ENCODE measurements at places on chromosomes 5 and 9.
A peak's percentile ranks its signal among the peaks of the same experiment; 100 is the strongest.

- DNase-seq = no peak
Observed at GRCh38 chr5:167168971-167169370, 1122.5 kb upstream of the WWC1 start.

DNA sequence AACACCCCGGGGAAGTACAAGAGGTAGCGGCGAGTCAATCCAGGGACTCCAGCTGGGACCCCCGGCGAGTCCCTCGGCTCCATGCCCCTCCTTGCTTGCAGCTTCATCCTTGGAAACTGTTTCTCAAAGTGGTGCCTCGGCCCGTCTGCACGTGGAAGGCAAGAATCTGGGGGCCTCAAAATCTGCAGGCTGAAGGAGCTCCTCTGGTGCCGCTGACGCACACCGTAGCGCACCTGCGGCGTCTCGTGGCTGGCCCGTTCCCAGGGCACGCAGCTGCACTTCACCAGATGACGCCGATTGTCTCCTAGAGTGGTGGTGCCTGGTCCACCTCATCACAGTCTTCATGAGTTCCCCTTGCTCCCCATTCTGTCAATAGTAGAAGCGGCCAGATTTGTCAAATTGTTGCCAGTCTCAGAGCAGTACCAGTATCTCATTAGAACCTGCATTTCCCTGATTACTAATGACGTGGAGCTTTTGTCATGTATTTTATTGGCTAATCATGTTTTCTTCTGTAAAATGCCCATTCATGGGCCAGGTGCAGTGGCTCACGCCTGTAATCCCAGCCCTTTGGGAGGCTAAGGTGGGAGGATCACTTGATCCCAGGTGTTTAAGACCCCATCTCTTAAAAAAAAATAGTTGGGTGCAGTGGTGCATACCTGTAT lies 38.6 kb downstream of the GTF3C4 start:
- DNase-seq = no peak

GRCh38 chr5:176692839-176693476 lies 45.7 kb downstream of the TSPAN17 start:
- DNase-seq = no peak

- DNase-seq = no peak
Observed at GRCh38 chr9:135146766-135147473, 59.5 kb downstream of the OLFM1 start.

DNA sequence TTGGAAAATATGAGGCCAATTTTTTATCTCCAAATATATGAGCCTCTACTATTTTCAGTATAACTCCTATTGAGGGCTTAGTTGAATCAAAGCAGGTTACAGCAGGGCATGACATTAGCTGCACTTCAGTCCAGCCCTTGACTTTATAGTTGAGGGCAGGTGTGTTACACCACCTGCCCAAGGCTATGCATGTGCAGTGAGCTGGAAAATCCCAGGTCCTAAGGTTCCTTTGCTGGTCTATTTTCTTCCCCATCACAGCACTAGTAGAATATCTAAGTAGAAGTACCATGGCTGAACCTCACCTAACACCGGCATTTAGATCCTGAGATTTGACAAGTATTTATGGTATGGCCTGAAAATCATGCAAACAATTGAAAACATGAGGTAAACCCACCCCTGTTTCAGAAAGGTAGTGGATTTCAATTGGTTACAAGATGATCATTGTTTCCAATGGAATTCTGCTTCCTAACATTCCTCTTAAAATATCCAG lies 201.1 kb downstream of the SEMA5A start:
- no peak for DNase-seq

- DNase-seq = no peak
Observed at GRCh38 chr5:133907075-133907474, 61.4 kb downstream of the C5orf15 start.

DNA sequence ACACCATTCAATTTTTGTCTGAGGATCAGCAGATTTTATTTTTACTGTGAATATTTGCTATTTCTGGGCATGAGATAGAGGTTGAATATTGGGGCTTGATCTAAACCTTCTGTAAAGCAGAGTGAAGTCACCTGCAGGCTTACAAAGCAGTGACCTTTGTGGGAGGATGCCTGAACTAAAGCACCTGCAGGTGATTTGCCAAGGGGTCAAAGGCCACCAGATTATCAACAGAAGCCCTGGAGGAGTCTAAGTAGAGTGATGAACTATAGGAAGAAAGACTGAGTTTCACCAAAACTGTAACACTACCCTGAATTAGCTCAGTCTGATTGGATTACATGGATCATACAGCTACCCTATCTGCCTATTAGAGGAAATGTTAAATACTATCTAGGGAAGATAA lies 144.3 kb upstream of the PRLR start:
- DNase-seq = no peak

GRCh38 chr9:122912671-122912963 lies 506 bp downstream of the ZBTB6 start:
- no peak for DNase-seq

DNA sequence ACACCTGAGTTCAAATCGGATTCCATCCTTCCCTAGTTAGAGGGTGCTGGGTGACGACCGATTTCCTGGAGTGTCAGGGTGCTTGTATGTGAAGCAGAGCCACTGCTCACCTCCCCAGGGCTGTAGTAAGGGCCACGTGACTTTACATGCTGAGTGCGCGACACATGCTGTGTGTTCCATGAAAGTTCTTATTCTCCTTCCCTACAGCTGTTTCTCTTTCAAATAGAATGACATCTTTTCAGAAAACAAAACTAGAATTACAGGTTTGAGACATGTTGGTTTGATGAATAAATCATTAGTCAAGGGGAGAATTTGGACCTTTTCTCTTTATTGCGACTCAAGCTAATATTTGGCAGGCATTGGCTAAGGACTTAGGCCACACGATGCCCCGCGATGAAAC lies 113.1 kb downstream of the JMY start:
- no peak for DNase-seq

DNA sequence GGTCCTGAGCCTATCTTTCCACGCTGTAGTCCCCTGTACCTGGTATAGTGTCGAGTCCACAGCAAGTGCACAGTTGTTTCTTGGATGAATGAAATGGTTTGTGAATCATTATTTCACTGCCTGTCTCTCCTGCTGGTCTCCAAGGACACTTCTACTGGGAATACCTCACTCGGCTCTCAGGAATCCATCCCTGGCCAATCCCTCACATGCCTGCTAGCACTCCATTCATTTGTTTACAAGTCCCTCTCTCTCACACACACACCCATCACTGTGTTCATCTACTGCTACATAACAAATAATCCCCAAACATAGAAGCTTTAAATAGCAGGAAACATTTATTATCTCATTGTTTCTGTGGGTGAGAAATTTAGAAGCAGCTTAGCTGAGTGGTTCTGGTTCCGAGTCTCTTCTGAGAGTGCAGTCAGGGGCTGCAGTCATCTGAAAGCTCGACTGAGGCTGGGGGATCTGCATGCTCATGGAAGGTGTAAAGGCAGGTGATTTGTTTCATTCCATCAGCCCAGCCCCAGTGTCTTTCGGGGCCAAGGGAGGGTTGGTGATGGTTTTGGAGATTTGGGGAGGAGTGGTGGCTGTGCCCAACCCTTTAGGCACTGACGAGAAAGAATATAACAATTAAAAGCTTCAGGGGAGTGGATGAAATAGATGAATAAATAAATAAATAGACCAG lies 132.7 kb upstream of the IER5L start:
- DNase-seq = peak; percentile 28

- DNase-seq = no peak
Observed at GRCh38 chr9:85027870-85028269, 358.3 kb downstream of the NTRK2 start.

DNA sequence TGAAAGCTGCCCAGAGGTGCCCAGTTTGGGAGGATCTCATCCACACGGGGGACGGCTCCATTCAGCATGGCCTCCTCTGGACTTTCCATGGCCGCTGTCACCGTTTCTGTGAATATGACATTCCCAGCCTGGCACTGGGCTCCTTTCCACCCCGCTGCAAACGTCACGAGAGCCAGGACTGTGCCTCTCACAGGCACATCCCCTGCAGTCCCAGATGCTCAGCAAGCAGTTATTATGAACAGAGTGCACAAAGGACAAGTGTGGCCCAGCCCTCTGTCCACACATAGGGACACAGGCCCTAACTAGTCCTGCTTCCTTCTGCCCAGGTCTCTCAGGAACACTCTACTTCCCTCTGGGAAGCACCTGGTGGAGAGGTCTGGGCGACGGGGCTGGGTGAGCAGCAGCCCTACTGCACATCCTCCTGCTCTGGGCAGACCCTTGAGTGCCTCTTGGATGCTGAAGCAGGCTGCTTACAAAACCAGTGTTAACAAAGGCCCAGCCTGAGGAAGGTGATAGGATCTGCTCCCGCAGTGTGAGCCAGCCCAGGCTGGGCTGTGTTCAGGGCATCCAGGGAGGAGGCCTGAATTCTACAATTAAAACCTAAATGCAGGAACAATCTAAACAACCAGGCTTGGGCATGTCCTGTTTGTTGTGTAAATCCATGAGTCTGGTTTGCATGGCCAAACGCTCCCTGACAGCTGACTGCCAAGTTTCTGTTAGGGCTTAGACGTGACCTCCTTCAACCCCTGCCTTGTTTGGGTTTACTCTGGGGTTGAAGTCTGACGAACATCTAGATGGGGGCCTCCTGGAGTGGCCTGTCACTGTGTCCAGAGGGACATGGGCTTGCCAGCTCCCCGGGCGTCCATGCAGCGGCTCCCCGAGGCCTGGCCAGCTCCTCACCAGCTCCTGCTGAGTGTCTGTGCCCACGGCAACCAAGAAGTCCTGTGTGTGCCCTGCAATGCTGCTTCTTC lies 269.8 kb downstream of the GADD45G start:
- DNase-seq = no peak

- DNase-seq = peak; percentile 58
Observed at GRCh38 chr5:154058055-154059038, 19.6 kb downstream of the MFAP3 start.

GRCh38 chr5:103475629-103476240 lies 86.9 kb downstream of the NUDT12 start:
- DNase-seq = peak; percentile 65

- DNase-seq = no peak
Observed at GRCh38 chr9:120916991-120917880, 9.4 kb downstream of the TRAF1 start.

DNA sequence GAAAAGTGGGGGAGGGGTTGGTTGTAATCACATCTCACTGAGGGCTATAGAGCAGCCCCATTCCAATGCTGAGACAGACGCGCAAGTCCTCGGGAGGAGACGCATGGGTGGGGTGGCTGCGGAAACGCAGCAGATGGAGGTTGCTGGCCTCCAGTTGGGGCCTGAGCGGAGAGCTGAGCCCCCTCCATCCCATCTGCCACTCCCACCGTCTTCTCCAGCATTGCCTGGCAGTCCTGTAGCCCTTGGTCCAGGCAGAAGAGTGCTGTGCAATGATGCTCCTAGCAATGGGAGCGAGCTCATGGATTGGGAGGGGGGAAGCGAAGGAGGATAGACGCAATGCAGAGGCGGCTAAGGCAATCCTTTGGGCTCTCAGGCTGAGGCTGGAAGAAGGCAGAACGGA lies 79.4 kb upstream of the GLRA1 start:
- DNase-seq = no peak

DNA sequence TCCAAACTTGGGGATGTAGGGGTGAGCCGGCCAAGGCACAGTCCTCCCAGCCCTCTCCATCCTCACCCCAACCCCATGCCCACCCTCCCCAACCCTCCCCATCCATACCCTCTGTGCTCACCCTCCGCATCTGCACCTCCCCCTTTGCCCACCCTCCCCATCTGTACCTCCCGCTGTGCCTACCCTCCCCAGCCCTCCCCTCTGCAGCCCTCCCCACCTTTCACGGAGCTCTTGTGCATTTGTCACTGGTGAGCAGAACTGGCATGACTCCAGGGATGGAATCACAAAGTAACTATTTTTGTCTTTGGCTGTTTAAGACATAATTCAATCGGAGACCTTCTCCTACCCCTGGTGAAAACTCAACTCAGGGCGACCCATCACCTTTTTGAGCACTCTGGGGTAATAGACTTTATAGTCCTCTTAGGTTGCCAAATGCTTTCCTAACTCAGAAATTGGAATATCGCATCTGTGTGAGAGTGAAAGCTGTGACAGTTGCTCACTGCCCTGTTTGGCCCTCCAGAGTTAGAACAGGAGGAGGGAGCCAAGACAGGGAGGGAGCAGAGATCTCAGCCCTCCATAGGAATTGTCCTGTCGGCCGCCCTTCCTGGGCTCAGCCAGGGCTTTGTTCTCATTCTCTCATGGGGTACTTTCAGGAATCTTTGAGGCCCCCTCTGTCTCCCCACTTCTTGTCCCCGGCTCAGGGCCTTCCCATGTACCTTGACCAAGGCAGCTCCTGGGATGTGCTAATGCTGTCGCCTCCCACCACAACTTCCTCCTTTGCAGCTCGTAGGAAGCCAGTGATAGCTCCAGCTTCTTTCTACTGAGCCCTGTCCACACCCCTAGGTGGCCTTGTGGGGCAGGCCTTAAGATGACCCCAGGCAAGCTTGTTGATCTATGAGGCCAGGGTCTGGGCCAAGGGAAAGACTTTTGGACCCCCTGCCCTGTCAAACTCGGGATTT lies 36.2 kb downstream of the OTULIN start:
- peak; percentile 34 for DNase-seq

GRCh38 chr5:56294354-56294753 lies 61.2 kb upstream of the ANKRD55 start:
- DNase-seq = no peak

GRCh38 chr9:36011379-36011778 lies 25.3 kb upstream of the RECK start:
- no peak for DNase-seq

DNA sequence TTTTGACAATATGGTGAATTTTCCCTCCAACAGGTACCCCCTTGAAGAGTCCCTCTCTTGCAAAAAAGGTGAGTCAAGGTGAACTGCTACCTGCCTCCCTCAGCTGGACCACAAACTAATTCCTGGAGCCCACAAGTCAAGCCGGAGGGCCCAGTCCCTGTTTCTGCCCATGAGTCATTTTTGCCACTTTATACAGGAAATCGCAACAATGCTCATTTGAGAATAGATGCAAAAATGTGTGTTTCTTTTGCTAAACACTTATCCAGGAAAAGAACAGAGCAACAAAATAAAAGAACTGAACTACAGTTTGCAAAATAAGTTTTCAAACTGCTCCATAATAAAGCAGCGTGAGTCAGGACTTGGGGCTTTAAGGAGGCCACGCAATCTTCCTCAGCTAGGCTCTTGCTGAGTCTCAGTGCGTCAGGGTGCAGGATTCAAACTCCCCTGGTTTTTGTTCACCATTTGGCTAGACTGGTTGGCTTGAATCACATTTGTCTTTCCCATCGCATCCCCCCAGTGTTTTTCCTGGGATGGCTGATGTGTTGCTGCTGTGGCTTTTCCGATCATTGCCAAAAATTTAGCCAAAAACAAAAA lies 102.7 kb downstream of the GOLPH3 start:
- peak; percentile 32 for DNase-seq

DNA sequence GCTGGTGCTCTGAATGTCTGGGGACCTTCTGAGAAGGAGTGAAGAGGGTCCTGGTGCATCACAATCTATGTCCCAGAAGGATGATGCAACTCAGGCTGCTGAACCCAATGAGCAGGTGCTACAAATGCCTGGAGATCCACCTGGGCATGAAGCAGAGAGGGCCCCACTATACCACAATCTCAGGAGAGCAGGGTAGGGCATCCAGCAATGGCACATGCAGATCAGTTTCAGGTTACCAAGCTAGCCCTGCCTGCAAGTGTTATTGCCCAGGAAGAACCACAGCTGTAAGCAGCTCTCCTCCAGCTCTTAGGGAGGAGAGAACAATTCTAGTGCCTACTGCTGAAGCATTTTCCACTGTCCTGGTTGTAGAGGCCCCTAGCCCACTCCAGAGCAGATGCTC lies 389.2 kb upstream of the TNC start:
- no peak for DNase-seq

- DNase-seq = no peak
Observed at GRCh38 chr9:85016384-85017006, 347.0 kb downstream of the NTRK2 start.

GRCh38 chr9:128159522-128159783 lies 612 bp upstream of the BBLN start:
- DNase-seq = no peak
